ENCODE measurements at places on chromosomes 5 and 9. TPM values are rescaled to one million over a fixed set of nuclear protein-coding genes. Genes with fewer than 3 reads are reported as not detected.

The PRELID2 gene
- total RNA-seq, result 17.1 TPM

- no peaks in the 10 kb centered on the region for H3K27me3 ChIP-seq
- H3K4me3 ChIP-seq, result no peak overlapping the region
- no peak for DNase-seq
- no peaks in the 10 kb centered on the region for H3K36me3 ChIP-seq
- no peak overlapping the region for H3K27ac ChIP-seq
Measured at GRCh38 chr9:20215552-20215951, 406.7 kb downstream of the MLLT3 start.

The GLRA1 gene
- not detected for total RNA-seq

DNA sequence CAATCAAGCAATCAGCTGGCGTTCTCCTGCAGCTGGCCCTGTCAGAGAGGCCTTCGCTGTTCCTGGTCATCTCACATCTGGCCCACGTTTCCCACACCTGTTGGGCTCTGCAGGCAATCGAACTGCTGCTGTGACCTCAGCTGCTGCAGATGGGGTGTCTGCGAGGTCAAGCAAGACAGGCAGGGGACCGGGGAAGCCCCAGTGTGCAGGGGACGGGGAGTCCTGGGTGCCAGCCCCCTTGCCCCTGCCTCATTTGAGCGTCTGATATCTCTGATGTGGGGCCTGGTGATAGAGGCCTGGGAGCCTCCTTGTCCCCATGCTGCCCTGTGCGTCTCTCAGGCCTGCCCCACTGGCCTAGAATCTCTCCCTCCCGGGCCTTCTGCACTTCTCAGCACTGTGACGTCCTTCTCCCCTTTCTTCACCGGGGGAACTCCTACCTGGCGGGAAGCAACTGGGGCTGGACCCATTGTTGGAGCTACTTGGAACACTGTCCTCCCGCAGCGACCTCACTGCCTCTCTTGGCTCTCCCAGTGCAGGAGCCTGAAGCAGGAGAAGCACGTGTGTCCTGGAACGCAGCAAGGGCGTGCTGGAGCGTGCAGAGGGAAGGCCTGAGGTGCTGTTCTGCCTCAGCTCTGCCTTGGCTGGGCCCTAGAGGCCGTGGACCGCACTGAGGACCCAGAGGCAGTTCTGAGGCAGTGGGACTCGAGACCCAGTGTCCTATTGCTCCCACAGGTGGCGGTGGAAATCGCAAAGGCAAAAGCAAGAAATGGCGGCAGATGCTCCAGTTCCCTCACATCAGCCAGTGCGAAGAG lies 3.9 kb downstream of the GRK6 start:
- no peak for DNase-seq
- H3K27me3 ChIP-seq, result no peaks in the 10 kb centered on the region
- H3K4me1 ChIP-seq, result peaks cover 21% of the 10 kb centered on the region
- H3K4me3 ChIP-seq, result no peak overlapping the region
- H3K36me3 ChIP-seq, result no peaks in the 10 kb centered on the region
- no peak overlapping the region for H3K27ac ChIP-seq

The ANKRD31 gene
- 0.33 TPM for total RNA-seq

The AFAP1L1 gene
- total RNA-seq, result 5.9 TPM

- no peaks in the 10 kb centered on the region for H3K4me1 ChIP-seq
- H3K4me3 ChIP-seq, result no peak overlapping the region
- H3K27me3 ChIP-seq, result no peaks in the 10 kb centered on the region
Measured at GRCh38 chr5:169943026-169943425, 37.3 kb downstream of the INSYN2B start.

Measured in body of pancreas (tissue), 4 donors.